M059J (cell line): ENCODE measurements at places on chromosomes 7 and 10. TPM values are rescaled to one million over a fixed set of nuclear protein-coding genes. Genes with fewer than 3 reads are reported as not detected.

DNA sequence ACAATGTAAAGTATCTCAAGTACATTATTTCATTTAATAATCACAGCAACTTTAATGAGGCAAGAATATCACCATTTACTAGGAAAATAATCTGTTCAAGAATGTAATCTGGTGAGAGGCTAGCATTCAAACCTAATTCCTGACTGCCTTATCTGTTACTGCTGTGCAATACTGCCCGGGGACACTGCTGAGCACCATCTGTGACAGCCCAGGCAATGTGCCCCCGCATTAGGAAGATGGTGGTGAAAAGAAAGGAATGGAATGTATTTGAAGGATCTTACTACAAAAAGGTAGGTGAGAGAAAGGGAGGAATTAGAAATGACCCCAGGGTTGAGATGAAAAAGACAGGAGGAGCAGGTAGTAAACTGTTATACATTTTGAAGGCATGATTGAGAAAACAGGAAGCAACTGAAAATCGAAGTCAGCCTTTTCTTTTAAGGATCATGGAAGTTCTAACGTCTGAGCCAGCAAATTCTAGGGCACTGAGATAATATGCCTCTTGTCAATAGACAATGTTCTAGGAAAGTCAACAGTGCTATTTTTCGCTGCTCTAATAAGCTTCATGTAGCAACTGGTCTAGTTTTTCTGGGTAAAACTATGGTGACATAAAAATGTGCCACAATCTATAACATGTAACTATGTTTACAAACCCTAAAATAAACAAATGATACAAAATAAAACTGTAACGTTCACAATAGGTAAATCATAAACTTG lies 90.4 kb downstream of the ETV1 start:
- no peak for DNase-seq

DNA sequence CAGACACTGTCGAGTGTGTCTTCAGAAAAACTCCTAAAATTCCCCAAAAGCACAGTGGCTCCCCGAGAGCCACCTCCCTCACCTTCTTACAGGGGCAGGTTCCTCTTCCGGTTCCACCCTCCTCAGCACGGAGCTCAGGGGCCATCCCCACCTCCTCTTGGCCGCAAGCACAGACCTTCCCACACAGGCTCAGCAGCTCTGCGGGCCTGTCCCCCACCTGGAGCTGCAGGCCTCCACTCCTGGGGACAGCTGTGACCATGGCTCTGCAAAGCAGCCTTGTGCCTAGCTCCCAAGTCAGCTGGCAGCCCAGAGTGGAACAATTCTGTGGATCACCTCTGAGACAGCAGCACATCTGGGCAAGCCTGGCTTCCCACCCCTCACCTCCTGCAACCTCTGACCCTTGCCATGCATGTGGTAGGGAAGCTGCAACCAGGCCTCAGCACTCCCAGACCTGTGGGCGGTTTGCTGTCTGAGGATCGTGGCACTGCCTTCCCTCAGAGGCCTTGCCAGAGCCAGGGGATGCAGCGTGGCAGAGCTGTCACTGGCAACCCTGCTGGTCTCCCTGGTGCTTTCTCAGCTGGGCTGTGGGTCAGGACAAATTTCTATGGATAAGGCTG lies 79.7 kb downstream of the ALOX5 start:
- no peak for DNase-seq

DNA sequence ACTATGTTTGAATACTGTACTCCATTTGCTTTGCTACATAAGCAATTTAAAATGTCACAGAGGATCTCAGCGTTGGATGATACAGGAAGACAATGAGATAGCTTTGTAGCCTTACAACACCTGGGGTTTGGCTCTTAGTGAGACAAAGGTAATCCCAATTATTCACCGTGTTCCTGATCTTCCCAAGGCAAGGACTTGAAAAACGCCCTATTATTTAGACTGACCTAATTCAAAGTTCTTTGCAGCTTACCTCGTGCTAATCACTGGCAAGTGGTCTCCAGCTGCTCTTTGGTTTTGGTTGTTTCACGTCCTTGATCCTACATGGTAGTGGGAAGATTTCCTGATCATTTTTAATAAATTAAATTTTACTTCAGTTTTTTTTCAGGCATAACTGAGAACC lies 23.0 kb upstream of the C7orf33 start:
- DNase-seq: no peak

DNA sequence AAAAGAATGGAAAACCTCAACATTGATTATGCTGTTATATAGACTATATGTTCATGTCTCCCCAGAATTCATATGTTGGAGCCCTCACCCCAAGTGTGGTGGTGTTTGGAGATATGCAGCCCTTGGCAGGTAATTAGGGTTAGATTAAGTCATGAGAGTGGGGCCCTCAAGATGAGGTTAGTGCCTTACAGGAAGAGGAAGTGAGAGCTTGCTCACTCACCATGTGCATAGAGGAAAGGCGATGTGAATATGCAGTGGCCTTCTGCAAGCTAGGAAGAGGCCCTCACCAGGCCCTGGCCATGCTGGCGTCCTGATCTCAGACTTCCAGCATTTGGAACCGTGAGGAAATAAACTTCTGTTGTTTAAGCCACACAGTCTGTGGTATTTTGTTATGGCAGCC lies 14.8 kb downstream of the ZNF33A start:
- no peak for DNase-seq

Gene GNAI1
- total RNA-seq: 48.1 and 58.9 TPM in 2 replicates

Gene CCDC172
- not detected in 2 replicates for total RNA-seq

Gene NUTM2E
- total RNA-seq: 0.05 TPM in 1 of 2 replicates, not detected in the other

Gene HYAL4
- total RNA-seq: not detected in 2 replicates

Gene PON3
- 0.49 TPM in 1 of 2 replicates, not detected in the other for total RNA-seq
